ENCODE measurements at places on chromosomes 3 and 15.

GRCh38 chr15:49507261-49507660 lies 84.2 kb downstream of the FGF7 start:
- no peak for DNase-seq

DNA sequence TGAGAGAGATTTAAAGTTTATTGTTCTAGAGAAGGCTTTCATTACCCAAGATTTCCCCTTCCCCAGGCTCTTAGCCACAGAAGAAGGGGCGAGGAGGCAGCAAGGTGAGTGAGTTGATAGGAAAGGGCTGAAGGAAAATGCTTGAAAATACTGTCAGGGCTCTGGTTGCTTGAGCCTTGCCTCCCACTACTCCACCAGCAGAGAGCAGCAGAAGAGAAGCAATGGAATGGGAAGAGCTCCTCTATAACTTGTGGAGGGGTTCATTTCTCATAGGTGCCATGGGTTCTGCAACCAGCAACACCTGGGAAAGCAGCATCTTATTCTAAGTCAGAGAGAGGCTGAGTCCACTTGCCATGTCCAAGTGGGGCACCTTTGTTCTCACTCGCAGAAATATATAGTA lies 184.0 kb upstream of the CNTN6 start:
- peak; percentile 22 for DNase-seq

DNA sequence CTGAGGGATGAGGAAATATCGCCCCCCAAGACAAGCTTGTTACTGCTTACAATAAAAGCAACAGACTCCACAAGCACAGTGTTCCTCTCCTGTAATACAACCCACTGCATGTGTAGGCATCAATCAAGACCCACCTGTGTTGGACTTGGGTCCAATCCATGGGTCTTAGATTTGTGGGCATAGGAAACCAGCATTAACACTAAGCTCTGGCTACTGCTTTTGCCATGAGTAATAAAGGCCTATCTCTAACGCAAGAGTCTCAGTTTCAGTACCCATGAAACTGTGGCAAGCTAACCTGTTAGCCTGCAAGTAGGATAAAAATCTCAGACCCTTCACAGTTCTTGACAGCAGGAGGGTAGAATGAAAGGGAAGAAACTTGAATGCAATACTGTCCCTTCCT lies 5.2 kb upstream of the EIF1B start:
- DNase-seq: no peak

DNA sequence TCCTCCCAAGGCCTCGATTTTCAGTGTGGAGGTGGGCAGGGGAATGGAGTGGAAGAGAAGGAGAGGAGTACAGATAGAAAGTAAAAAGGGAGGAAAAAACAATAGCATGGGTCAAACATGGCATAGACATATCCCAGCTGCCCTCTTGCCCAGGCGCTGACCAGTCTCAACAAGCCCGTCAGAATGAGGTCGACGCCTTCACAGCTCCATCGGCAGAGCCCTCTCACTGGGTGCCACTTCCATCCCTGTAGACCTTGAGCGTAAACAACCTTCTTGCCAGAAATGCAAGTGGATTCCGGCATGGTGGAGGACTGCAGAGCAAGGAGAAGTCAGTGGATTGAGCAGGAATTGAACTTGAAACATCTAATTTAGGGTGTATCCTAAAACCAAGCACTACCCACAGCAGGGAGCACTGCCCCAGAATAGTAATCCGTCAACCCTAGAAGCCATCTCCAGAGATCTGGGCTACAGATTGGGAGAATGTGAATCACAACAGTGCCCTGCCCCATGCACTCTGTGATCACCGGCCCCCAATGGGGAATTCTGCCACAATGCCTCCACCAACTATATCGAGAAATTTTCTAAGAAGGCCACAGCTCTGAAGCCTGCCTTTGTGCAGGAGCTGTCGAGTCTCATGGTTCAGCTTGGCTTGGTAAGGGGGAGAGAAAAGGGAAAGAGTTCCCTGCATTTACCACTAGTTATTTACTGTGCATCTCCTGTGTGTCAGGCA lies 190.1 kb downstream of the UACA start:
- DNase-seq: no peak

- no peak for DNase-seq
These were observed 190.6 kb downstream of the SHQ1 start for GRCh38 chr3:72657666-72658065.

GRCh38 chr3:55718074-55718473 lies 231.0 kb upstream of the WNT5A start:
- DNase-seq: no peak

DNA sequence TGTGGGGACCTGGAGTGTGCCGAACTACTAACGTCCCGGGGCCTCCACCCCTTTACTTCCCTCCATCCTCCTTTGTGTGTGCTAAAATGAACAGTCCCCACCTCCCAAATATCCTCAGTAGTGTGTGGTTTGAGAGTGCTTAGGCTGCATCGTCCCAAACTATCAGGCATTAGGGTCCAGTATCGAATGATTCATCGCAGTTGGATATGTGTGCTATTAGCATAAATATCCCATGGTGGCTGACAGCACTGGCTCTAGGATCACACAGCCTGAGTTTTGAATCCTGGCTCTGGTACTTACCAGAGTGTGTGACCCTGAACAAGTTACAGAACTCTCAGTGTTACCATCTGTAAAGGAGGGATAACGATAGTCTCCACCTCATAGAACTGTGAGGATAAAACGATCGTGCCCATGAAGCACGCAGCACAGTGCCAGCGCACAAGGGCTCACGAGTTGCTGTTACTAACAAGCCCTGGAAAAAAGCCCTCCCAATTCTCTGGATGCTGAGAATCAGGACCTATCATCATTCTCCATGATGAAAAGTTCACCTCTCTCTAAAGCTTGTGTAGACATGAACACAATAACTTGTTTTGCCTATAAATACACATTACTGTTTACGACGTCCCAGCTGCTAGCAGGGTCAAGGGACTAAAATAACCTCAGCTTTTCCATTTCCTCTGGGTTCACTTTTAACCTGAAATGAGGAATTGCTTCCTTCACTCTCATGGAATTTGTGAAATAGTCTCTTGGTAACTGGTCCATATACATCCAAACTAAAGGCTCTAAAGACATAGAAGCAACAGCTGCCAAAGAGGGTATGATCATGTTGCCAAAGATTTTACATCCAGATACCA lies 51.0 kb downstream of the VGLL4 start:
- peak; percentile 61 for DNase-seq

- DNase-seq: no peak
These were observed 18.1 kb upstream of the ALDH1A3 start for GRCh38 chr15:100861511-100861991.

- DNase-seq: no peak
These were observed 16.9 kb downstream of the CYP11A1 start for GRCh38 chr15:74350295-74351275.

GRCh38 chr15:78065284-78065872 lies 12.1 kb downstream of the TBC1D2B start:
- peak; percentile 98 for DNase-seq

DNA sequence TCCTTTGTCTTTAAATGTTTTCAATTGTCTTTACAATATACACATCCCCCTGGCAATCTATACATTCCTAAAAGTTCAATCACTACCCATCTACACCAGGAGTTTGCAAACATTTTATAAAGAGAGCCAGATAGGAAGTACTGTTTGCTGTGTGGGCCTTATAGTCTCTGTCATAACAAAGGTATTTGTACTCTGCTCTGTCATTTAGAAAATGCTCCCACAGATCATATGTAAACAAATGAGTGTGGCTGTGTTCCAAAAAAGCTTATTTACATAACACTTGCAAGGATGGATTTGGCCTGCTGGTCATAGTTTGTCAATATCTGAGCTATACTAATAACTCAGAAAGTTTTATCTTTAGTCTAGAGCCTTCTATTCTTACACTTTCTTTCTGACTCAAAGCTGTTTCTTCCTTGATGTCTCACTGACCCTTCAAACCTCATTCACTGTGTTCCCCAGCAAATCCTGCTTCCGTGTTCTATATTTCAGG lies 511.9 kb downstream of the GBE1 start:
- DNase-seq: peak; percentile 70

- no peak for DNase-seq
These were observed 19.8 kb downstream of the ADAMTS9 start for GRCh38 chr3:64667887-64668581.

GRCh38 chr15:80978685-80979329 lies 10.8 kb downstream of the MESD start:
- peak; percentile 61 for DNase-seq

DNA sequence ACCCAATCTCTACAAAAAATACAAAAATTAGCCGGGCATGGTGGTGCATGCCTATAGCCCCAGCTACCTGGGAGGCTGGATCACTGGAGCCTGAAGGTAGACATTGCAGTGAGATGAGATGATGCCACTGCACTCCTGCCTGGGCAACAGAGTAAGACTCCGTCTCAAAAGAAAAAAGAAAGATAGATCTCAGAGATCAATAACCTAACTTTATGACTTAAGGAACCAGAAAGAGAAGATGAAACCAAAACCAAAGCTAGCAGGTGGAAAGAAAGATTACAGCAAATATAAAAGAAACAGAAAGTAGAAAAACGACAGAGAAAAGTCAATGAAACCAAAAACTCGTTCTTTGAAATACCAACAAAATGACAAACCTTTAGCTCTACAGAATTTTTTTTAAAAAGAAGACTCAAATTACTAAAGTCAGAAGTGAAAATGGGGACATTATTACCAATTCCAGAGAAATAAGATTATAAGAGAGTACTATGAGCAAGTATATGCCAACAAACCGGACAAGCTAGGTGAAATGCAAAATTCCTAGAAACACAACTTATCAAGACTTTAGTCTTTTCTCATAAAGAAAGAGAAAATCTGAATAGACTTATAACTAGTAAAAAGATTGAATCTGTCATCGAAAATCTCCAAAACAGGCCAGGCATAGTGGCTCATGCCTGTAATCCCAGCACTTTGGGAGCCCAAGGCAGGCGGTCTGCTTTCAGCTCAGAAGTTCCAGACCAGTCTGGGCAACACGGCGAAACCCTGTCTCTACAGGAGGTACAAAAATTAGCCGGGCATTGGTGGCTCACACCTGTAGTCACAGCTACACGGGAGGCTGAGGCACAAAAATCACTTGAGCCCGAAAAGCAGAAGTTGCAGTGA lies 35.0 kb downstream of the ACAP2 start:
- DNase-seq: no peak

GRCh38 chr15:78035321-78035751 lies 42.2 kb downstream of the TBC1D2B start:
- DNase-seq: no peak

- no peak for DNase-seq
These were observed 270.2 kb downstream of the CADM2 start for GRCh38 chr3:85228966-85229365.

DNA sequence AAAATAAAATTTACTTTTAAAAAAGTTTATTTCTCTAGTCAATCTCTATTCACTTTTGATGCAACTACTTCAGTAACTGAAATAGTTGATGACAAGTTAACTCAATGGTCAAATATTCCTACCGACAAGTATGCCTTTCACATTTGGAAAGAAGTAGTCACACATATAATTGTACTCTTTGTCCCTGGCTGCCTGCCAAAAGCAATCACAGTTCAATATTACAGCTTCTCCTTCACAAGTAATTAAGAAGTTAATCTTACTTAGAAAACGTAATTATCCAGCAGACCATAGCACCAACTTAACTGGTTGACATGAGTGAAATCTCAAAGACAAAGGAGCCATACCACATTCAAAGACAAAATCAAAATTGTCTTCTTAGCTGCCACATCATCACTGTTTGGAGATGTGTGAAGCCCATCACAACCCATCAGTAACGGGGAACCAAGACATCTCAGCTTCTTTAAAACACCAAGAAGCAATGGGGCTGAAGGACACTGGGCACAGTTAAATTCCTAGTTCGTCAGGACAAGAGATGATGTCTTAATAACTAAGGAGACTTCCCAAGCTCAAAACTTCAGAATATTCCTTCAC lies 86.1 kb downstream of the PLCH1 start:
- no peak for DNase-seq

- no peak for DNase-seq
These were observed 18.7 kb upstream of the P3H2 start for GRCh38 chr3:190139365-190139764.

DNA sequence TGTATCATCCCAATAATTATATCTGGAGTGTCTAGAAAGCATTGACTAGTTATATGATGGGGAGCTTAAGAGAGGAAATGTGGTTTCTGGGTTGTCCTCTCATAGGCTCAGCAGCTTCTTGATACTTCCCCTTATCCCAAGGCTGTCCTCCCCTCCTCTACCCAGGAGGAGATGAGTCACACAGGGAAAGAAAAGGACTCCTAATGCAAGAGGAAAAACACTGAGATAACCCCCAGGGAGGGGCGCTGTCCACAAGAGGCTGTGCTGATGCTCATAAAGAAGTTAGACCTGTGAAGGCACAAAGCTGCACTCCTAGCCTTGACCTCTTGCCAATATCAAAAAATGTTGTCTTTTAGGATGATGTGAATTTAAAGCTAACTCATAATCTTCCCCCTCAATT lies 28.8 kb upstream of the GYG1 start:
- DNase-seq: peak; percentile 81

DNA sequence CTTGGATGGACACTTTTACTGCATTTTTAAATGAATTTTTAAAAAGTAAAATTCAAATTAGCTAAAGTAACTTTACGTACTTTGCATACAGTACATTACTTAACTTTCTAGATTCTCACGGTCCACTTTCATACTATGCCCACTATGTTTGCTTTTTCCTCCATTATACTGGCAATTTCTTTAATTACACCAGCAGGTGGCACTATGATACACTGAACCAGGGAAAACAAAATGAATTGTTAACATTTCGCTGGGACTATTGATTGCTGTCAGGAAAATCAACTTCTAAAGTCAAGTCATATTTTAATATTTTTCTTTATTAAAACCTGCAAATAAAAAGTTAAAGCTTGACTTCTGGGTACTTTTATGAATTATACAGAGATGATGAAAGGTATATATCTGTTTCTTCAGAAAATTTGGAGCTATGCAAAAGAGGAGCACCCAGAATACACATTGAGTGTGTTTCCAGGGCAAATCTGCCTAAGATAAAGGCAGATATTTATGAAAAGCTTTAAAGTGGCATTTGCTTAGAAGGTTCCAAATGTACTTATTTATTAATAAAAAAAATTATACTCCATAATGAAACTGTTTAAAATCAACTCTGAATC lies 21.8 kb upstream of the POU1F1 start:
- DNase-seq: peak; percentile 50

GRCh38 chr15:73530649-73531048 lies 87.7 kb downstream of the REC114 start:
- DNase-seq: no peak

DNA sequence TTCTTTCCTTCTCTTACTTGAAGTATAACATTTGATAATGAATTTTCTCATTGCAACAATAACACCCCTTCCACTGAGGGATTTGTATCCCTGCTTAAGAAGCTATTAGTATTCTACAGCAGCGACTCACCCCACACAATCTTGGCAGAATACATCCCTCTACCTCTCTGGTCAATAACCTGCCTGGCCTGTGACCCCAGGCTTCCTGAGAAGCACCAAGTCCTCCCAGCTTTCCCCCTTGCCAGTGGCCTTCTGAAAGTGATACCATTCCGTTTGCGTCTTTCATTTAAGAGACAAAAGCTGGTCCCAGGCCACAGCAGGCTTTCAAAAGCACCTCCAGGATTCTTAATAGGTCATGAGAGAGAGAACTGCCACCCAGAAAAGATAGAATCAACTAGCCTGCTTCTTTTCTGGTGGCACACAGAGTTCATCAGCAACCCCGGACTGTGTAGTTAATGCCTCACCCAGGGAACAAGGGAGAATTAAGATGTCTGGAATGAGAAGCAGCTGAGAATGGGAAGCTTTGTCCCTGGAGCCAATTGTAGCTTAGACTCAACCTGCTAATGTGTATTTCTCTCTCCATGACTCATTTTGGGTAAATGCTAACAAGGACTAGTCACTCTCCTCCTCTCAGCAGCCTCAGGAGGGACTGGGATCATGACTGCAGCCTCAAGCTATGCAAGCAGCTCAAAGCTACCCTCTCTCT lies 101.0 kb upstream of the CPNE4 start:
- DNase-seq: peak; percentile 98
